NCI-H1417 (cell line): ENCODE measurements at places on chromosomes 6 and 20.

GRCh38 chr6:41467061-41467460, 79.1 kb upstream of the FOXP4 start:
- DNase-seq: peak; percentile 6

DNA sequence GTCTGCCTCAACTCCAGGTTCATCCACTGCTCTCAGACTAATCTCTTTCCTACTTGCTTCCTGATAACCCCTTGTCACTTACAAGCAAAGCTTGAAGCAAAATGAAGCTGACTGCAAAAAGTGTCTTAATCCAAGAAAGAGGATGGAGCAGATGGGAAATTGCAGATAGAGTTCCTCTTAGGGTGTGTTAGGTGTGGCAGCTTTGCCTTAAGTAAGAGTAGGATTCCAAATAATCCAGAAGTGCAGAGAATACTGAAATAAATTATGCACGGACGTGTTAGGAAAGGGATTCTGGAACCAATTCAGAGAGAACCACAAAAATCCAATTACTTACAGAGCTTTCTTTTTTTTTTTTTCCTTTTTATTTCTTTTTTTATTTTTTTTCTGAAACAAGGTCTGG, 6.1 kb upstream of the RPL7L1 start:
- no peak for DNase-seq

DNA sequence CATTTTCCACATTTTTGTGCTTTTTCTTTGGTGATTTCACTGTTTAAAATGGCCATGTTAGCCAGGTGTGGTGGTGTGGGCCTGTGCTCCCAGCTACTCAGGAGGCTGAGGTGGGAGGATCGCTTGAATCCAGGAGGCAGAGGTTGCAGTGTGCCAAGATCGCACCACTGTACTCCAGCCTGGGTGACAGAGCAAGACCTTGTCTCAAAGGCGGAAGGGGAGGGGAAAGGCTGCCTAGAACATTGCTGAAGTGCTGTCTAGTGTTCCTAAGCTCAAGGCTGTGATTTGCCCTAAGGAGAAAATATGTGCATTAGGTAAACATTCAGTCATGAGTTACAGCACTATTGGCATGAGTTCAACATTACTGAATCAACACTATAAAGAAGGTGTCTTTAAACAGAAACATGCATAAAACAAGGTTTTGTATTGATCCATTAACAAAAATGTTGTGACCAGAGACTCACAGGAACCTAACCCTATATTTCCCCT, 14.0 kb downstream of the ZC2HC1B start:
- DNase-seq: peak; percentile 36

DNA sequence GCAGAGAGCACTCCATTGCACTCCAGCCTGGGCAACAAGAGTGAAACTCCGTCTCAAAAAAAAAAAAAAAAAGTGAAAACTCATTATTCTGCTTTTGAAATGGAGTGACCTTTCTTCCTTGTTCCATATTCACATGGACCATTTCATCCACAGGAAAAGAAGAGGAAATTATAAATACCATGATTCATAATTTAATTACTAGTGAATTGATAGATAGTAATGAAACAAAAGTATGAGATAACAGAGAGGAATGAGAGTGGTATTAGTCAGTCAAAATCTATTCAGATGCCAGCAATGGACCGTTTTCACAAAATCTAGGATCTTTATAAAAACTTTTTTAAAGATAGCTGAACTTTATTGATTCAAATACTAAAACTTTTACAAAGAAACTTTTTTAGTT, 443.1 kb upstream of the FLRT3 start:
- no peak for DNase-seq

DNA sequence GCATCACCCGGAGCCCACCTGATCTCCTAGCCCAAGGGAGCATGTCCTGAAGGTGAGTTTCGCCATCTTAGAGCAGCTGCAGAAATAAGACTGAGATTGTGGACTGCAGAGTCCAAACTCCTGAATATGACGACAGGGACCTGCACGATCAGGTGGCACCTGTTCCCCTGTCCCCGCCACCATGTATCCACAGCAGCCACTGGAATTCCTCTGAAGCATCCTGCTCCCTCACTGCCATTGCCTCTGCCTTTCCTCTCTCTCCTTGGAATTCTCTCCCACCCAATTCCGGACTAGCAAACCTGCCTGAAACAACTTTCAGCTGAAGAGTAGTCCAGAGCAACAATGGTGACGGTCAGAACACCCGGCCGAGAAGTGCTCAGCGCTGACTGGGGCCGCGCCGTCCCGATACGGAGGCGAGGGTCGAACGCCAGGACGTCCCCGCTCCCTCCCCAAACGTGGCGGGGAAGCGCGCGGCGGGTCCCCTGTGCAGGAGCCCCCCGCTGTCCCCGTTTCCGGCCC, 694 bp upstream of the FAM120B start:
- DNase-seq: no peak

- DNase-seq: no peak
Measured at GRCh38 chr20:10696650-10697049, 22.9 kb upstream of the JAG1 start.

GRCh38 chr6:14361297-14361696, 243.7 kb downstream of the CD83 start:
- DNase-seq: no peak

DNA sequence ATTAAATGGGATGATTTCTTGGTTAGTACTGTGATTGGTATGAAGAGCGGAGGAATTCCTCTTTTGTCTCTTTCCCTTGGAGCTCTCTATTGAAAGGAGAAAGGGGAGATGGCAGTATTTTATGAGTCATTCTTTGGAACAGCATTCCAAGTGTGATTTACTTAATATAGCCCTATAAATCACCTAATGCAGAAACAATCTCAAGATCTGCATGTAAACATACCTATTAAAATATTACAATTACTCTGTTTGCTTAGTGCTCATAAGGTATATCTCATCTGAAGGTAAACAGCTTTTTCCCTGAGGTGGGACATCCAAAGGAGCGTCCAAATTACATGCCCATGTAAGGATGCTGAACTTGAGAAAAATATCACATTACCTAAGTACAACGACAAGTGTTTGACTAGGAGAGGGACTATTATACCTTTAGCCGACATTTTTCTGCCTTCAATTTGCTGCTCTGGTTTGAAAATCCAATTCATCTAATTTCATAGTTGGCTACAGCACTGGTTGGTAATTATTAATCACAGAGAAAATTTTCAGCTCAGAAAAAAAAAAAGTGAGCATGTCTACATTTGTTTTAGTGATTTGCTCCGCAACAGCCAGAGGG, 229.0 kb downstream of the FOXC1 start:
- DNase-seq: peak; percentile 74

DNA sequence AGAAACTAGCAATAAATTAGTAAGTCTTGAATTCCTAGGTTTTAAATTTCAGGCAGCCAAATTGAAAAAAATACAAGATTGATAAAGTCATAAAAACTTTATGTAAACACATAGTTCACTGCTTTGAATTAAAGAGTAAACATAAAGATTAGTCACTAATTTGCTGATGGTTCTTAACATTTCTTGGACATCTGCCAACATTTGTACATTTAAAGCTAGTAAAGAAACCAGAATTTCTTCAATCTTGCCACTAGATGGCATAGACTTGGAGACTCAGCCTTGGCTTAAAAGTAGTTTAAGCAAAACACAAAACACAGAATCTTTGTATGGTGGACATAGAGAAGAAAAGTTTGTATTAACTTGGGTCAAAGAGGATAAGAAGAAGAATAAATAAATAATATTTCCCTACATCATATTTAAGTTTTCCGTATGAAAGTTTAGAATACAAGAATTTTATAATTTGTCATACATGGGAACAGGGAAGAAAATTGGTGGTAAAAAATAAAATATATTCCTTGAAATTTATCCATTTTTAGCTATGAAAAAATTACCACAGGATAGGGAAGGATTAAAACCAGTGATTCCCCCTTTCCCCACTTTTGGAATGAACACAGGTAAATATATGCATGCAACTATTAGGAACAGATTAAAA, 41.7 kb upstream of the FAM135A start:
- DNase-seq: peak; percentile 77

DNA sequence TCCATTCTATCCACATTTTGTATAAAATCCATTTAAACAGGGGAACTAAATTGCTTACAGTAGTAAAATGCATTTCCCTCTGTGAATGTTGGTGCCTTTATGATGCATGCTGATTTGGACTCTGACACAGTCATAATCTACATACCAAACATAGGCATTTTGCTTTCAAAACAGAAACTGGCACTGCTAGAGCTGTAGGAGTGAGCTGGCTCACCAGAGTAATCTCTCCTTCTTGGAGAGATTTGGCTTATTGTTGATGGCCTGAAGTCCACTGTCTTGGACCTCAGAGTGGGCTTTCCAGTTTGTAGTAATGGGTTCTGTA, 363.2 kb upstream of the FLRT3 start:
- no peak for DNase-seq

DNA sequence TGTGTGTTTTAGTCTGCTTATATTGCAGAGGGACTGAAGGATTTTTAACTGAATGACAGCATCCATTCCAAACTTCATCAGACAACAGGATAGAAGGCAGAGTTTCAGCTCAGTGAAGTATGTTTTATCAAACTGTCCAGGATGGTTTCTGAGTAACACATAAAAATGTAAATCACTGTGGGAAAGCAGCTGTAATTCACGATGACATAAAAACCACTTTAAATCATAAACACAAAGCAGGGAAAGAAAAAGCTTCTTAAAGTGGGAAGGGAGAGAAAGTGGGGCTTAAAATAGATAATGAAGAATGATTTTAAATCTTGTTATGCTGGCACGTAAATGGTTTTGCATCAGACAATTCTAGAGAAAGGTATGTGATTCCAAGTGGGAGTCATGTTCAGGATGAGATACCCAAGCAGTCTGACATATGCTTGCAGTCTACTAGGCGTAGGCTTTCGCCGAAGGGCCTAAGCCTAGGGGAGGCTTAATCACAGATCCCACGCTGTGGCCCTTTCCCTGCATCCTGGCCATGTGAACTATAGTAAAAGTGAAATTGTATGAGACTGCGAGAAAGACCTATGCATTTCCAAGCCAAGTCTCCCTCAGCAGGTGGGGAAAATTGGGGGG, 610.6 kb downstream of the PRKN start:
- no peak for DNase-seq

GRCh38 chr6:33837971-33838665, 34.3 kb upstream of the MLN start:
- DNase-seq: no peak

- no peak for DNase-seq
Measured at GRCh38 chr20:48189181-48189580, 403.9 kb upstream of the SULF2 start.

GRCh38 chr6:149843051-149843633, 21.0 kb downstream of the LRP11 start:
- DNase-seq: no peak

GRCh38 chr6:103872678-103873077, 987.0 kb downstream of the HACE1 start:
- peak; percentile 17 for DNase-seq

DNA sequence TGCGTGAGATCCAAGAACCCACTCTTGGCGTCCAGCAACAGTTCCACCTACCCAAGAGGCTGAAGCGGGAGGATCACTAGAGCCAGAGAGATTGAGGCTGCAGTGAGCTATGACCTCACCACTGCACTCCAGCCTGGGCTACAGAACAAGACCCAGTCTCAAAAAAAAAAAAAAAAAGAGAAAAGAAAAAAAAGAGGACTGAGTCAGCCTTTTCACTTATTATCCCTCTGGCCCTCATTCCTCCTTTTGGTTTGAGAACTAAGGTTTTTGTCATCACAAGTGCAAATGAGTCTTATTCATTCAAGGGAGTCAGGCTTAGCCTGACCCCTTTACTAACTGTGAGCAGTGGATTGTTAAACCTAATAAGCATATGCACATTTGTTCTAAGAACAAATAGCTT, 37.9 kb upstream of the JARID2 start:
- DNase-seq: no peak

DNA sequence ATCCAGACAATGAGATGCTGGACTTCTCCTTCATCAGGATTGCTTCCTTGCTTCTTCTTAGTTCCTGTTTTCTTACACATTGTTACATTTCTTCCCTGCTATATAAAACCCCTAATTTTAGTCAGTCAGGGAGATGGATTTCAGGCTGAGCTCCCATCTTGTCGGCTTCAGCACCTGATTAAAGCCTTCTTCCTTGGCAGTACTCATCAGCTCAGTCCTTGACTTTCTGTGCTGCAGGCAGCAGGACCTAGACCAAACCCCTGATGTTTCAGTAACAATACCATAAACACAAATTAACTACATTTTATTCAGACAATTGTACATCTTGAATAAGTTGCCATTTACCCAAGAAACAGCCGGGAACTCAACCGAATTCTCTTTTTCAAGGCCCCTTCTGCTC, 156.4 kb upstream of the RREB1 start:
- no peak for DNase-seq

GRCh38 chr20:6765469-6766058, 1.9 kb upstream of the BMP2 start:
- peak; percentile 46 for DNase-seq

DNA sequence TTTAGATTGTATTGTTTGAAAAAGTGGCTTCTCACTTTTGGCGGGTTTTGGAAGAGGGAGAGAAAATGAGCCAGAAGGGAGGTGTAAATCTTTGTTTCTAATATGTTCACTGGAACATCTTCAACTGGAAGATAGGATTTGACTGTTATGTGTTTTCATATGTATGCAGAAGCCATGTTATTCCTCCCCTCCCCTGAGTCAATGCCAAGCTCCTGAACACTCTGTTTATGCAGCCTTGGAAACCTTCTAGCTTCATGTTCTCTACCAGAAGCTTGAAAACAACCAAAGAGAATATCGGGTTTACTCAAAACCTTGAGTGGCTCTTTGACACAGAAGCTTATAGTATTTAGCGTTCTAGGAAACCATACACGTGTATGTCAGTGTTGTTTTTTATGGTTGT, 279.1 kb downstream of the PRL start:
- no peak for DNase-seq

- DNase-seq: no peak
Measured at GRCh38 chr20:54163402-54163801, 10.4 kb downstream of the CYP24A1 start.

- DNase-seq: no peak
Measured at GRCh38 chr6:55898342-55898741, 23.0 kb upstream of the BMP5 start.

GRCh38 chr6:158293122-158293521, 19.1 kb upstream of the TULP4 start:
- DNase-seq: peak; percentile 28

- no peak for DNase-seq
Measured at GRCh38 chr20:62885896-62886708, 24.5 kb upstream of the TCFL5 start.

GRCh38 chr20:58869662-58870227, 17.2 kb downstream of the GNAS start:
- DNase-seq: no peak

DNA sequence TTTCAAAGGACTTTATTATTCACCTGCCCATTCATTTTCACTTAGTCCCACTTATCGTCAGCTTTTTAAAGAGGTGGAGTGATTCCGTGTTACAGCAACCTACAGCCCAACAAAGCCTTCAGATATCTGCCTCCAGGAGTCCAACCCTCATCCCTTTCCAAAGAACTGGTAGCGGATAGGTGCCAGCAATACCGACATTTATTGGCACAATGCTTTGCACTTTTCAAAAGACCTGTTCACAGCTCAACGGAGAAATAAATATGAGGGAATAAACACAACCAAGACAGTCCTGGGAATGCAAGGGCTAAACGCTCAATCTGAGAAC, 819 bp upstream of the MTRF1L start:
- no peak for DNase-seq
